Stimulated activated CD8-positive, alpha-beta memory T cell treated with anti-CD3 and anti-CD28 coated beads, Interleukin-4, amount 100 ng/mL, for 1 hour (primary cell): ENCODE measurements at places on chromosomes 11 and 22.

GRCh38 chr11:112290493-112290850 is 29.8 kb upstream of the PLET1 start:
- no peak for DNase-seq

GRCh38 chr11:1567721-1568100 is 4.4 kb downstream of the DUSP8 start:
- no peak for DNase-seq

- DNase-seq = no peak
Observed at GRCh38 chr11:132452616-132453015, 1079.7 kb downstream of the OPCML start.

- no peak for DNase-seq
Observed at GRCh38 chr11:10415817-10416392, 39.2 kb upstream of the AMPD3 start.

- DNase-seq = no peak
Observed at GRCh38 chr11:134242376-134242775, 10.8 kb downstream of the THYN1 start.

DNA sequence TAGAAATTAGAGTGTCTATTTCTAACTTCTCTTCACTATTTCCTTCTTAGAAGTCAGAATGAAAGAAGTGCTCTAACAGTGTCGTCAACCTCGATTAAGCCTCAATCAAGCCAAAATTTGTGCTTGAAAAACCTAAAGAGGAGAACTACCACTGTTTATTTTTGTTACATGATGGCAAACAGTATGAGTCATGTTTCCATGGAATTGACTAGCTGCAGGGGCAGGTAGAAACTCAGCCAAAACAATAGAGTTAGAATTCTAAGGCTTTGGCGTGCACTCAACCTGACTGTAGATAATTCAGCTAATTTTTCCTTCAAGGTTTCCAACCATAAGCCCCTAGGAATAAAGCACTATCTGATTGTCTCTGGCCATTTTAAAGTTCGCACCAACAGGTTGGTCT is 415.9 kb downstream of the ETS1 start:
- DNase-seq = no peak

DNA sequence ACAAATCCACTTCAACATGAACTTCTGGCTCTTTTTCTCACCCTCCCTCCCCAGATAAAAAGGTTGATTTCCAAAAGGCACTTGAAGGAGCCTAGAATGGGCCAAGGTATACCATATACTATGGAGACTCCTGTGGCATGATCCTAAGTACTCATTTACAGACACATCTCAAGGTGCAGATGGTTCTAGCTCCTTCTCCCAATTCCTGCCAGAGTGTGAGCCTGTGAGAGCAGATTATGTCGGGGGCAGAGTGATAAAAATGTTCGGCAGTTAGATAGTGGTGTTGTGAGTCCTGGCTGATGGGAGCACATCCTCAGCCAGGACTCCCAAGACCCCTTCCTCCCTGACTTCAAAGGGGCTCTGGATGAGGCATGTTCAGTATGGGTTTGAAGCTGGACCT is 8.2 kb upstream of the SEC14L3 start:
- no peak for DNase-seq

DNA sequence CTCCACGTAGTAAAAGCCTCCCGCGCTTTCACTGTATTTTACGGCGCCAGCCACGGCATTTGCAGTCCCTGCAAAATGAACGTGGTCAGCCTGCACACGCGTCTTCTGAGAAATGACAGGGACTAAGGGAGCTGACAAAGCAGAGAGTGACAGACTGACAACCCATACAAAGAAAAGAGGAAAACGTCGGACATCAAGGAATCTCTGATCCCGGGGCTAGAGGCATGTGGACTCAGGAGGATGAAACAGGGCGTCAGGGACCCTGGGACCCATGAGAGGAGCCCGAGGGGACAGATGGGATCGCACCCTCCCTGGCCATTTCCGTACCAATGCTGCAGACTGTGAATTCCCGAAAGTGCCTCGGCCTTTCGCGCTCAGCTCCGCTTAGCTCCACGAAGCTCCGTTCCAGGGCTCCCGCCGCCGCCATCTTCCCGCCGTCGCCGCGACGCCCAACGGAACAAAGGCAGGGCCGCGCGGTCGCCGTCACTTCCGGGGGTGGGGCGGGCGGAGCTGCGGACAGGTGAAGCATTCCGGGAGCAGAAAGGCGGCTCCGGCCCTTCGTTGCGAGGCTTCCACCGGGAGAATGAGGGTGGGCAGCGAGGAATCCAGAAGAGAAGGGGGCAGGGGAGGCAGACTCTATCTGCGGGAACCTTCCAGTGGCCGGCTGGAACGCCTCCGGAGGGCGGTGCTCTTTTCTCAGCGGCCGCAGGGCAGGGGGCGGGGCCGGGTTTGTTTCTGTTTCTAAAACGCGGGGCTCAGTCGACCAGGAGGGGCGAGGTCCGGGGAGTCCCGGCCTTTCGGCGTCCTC is at the start of gene NUP160:
Gene NUP160, minus strand, starts transcription at position 459 of the 808 bp plus-strand sequence. Its CDS starts 32 bp downstream, at position 427.
- DNase-seq = peak; percentile 76

GRCh38 chr11:128520888-128521681 is 66.3 kb downstream of the ETS1 start:
- DNase-seq = no peak

DNA sequence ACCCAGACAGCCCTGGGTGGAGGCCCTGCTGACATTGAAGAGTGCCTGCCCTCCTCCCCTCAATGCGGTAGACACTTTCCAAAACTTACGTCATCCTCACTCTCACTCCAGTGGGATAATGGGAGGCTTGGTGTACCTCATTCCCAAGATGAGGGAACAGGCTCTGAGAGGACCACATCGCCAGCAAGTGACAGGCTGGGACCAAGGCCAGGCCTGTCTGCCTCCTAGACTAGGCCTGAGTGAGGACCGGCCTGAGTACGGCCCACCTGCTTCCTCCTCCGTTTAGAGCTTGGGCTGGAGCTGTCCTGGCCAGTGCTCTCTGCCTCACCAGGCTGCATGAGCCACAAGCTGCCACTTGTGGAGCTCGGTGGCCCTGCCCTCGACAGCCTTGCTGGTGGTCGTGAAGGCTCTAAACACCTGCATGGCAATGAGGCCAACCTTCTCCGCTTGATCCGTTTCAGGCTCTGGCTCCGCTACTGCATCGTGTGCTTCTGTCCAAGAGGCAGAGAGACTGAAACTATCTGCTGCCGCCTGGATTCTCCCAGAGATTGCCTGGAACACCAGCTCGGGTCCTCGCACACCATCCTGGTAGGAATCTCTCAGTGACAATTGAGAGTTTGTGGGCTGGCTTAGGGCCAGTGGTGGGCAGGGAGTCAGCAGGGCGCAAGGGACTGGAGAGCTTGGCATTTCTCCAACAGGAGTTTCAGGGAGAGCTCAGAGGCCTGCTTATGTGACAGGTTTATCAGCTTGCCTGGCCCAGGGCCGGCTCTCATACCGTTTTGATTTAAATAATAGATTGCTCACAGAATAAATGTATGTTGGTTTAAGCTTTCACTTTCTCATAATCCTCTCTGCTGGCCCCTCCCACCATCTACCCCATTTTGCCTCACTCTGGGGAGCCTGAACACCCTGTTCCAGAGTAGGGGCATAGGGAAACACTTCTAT is 9.4 kb downstream of the LRRC75B start:
- no peak for DNase-seq

DNA sequence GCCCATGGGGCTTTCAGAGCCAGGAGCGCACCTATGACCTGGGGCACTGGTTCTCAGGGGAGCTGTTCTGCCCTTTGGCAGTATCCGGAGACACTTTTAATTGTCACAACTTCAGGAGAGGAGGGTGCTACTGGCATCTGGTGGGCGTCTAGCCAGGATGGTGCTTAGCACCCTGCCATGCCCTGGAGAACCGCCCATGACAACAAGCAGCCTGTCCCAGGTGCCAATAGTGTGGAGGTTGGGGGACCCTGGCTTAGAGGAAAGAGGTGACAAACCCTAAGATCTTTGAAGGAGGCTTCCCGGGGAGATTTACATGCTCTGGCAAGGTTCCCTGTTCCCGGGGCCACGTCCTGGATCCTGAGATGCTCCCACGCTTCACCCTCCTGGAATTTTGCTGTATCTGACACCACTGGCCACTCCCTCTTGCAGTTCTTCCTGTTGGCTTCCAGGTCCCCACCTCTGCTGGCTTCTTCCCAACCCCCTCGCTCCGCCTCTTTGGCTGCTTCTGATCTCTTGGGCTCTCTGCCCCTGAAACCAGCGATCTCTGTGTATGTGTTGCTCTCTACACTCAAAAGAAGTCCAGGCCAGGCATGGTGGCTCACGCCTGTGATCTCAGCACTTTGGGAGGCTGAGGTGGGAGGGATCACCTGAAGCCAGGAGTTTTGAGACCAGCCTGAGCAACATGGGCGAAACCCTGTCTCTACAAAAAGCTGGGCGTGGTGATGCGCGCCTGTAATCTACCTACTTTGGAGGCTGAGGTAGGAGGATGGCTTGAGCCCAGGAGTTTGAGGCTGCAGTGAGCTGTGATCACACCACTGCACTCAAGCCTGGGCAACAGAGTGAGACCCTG is 31.1 kb downstream of the FADS3 start:
- DNase-seq = no peak

DNA sequence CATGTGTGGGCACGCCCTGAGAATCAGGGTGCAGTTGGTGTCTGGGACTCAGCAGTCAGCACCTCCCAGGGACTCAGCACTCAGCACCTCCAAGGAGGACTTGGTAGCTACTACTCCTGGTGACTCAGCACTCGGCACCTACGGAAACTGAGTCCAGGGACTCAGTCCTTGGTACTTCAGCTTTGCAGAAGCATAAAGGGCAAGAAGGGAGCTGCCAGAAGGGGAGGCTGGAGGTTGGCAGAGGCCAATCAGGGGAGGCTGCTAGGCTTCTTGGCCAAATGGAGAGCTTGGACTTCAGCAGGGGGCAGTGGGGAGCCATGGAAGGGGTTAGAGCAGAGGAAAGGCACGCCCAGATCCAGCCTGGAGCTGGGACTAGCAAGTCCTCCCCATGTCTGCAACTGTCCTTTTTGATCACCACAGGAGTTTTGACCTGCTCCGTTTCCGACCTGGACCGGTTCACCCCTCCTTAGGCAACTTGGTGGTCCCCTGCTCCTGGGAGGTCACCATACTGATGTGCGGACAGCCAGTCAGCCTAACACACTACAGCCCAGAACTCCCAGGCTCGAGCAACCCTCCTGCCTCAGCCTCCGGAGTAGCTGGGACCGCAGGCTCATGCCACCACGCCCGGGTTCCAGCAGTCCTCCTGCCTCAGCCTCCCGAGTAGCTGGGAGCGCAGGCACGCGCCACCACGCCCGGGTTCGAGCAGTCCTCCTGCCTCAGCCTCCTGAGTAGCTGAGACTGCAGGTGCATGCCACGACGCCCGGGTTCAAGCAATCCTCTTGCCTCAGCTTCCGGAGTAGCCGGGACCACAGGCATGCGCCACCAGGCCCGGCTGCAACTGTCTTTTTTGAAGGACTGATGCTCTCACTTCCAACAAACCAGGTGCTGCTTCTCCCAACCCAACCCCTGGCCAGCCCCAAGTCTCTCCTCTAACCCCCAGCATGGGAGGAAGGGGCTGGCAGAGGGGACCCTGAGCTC is 1.5 kb downstream of the ANO9 start:
- no peak for DNase-seq

GRCh38 chr11:43399983-43400630 is 41.4 kb downstream of the TTC17 start:
- DNase-seq = no peak

GRCh38 chr11:79971255-79971654 is 530.4 kb upstream of the TENM4 start:
- no peak for DNase-seq

DNA sequence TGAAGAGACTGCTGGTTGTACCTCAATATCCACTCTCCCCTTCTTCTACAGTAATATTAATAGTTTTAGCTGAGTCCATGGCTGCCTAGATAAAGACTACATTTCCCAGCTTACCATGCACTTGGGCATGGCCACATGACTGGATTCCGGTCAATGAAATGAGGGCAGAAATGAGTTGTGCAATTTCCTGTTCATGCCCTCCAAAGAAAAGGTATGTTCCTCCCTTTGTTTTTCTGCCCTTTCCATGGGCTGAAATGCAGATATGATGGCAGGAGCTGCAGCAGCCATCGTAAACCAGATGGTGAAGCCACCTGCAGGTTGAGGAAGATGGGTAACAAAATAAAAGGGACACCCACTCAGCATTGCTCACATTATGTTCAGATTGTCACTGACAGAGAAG is 15.3 kb upstream of the ELFN2 start:
- DNase-seq = no peak

DNA sequence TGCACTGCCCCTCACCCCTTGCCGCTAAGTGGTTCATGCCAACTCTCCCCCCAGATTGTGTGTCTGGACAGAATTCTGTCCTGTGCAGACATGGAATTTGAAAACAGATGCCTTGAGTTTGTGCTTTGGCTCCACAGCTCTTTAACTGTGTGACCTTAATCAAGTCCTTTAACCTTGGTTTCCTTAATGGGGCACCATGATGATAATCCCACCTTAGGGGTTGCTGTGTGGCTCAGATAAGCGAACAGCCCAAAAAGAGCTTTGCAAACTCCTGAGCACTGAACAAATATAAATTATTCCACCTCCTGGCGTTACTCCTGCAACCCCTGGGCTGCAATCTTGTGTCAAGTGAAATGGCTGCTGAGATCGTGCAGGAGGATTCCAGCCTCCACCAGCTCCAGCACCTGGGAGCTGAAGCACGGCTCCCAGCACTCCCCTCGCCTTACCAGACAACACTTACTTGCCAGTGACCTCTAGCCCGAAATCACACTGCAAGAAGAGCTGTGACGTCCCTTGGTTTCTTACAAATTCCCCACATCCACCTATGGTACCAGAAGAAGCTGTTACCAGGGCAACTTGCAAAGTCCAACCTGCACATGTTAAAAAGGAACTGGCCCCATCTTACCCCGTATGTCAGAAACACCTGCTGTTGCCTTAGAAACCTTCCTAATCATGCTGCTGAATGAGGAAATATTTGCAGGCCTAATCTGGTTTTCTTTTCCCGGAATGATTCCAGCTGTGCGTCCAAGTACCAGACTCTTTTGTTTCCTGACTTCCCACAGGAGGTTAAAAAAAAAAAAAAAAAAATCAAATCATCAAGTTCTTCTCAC is 13.2 kb downstream of the VPS37C start:
- no peak for DNase-seq

GRCh38 chr22:23037429-23038333 is 32.6 kb upstream of the GNAZ start:
- DNase-seq = no peak

- peak; percentile 25 for DNase-seq
Observed at GRCh38 chr11:61871158-61871597, 20.2 kb downstream of the FADS3 start.

GRCh38 chr11:102464859-102465500 is 12.4 kb upstream of the TMEM123 start:
- DNase-seq = no peak

- DNase-seq = no peak
Observed at GRCh38 chr11:109192864-109193263, 229.1 kb upstream of the C11orf87 start.

DNA sequence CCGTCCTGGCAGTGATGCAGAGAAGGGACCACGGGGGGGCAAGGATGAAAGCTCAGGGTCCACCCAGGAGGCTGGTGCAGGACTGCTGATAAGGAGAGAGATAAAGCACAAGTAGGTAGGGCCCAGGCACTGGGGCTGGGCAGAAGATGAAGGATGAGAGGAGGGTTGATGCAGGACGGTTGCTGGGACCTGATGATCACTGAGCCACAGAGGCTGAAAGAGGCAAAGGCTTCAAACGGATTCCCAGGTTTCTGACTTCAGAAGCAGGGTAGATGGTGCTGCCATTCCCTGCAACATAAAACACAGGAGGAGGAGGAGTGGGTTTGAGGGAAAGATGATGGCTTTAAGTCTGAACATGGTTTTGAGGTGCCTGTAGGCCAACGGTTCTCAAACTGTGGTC is 148.5 kb downstream of the TTC17 start:
- no peak for DNase-seq

GRCh38 chr11:34493468-34493867 is 20.1 kb downstream of the ELF5 start:
- DNase-seq = no peak
